ENCODE measurements at places on chromosomes 7 and 10. TPM values are rescaled to one million over a fixed set of nuclear protein-coding genes. Genes with fewer than 3 reads are reported as not detected.

CYP3A5 gene
- polyA plus RNA-seq, result not detected

DKK1 gene
- 0.92 TPM for polyA plus RNA-seq

GHRHR gene
- 1.6 TPM for polyA plus RNA-seq

LBX1 gene
- not detected for polyA plus RNA-seq

LIPK gene
- polyA plus RNA-seq, result not detected

RNLS gene
- 1.3 TPM for polyA plus RNA-seq

PNLIPRP1 gene
- polyA plus RNA-seq, result not detected

WDR91 gene
- polyA plus RNA-seq, result 8.0 TPM

CDC14C gene
- polyA plus RNA-seq, result not detected

SPDYE6 gene
- polyA plus RNA-seq, result not detected

PRXL2A gene
- polyA plus RNA-seq, result 178 TPM

DYNC1I1 gene
- polyA plus RNA-seq, result 21.6 TPM

ADRA2A gene
- polyA plus RNA-seq, result 1.1 TPM

BICC1 gene
- 0.49 TPM for polyA plus RNA-seq
